Eye (tissue), 1 donor: ENCODE measurements at places on chromosomes 7 and 10.

GRCh38 chr10:132515811-132516726 is 21.5 kb upstream of the INPP5A start:
- no peak for DNase-seq

GRCh38 chr7:137421366-137421765 is 77.8 kb upstream of the PTN start:
- no peak for DNase-seq

- DNase-seq, result peak; percentile 48
These were observed 144.3 kb upstream of the ZMIZ1 start for GRCh38 chr10:78924319-78925003.

- DNase-seq, result no peak
These were observed 213.7 kb downstream of the GFRA1 start for GRCh38 chr10:116059320-116059719.

DNA sequence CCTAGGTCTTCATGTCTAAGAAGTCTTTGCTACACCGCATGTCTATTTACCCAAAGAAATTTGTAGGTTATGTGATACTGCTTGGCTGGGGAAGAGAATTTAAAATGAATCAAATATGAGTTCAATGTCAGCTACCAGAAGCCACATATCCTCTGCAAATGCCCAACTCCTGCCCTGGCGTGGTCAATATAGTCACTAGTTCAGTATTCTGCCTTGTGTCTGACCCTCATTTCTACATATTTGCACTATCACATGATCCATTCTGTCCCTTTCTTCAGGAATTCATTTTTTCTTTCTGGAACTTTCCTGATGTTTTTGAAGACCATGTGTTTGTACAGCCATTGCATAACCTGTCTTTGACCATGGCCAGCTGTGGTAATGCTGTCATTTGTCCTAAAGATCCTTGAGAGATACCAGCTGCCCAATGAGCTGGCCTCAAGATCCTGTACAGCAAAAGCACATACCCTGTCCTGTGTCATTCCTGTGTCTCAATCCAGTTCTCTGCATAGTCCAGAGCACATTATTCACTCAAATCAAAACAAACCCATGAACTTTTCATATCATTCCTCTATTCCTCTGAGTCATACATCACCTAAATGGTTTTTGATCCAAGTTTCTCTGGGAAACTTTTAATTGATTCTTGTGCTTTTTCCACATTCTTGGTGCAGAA is 524.5 kb downstream of the PARD3 start:
- DNase-seq, result no peak
